ENCODE measurements at places on chromosomes 6 and 20.

- DNase-seq, result no peak
These were observed 798.3 kb downstream of the MAFB start for GRCh38 chr20:39890697-39891096.

DNA sequence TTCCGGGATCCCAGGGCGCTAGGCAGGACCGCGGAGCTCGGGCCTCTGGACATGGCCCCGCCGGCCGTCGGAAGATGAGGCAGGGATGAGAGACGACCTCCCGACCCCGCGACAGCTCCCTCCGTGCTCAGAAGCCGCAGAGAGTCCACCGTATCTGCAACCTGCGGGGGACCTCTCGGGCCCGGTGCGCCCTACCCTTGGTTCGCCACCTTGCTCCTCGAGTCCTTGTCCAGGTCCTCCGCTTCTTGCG is 301 bp downstream of the PPP1R3D start:
- no peak for DNase-seq

GRCh38 chr20:32040142-32040953 is 11.7 kb upstream of the HCK start:
- DNase-seq, result no peak

DNA sequence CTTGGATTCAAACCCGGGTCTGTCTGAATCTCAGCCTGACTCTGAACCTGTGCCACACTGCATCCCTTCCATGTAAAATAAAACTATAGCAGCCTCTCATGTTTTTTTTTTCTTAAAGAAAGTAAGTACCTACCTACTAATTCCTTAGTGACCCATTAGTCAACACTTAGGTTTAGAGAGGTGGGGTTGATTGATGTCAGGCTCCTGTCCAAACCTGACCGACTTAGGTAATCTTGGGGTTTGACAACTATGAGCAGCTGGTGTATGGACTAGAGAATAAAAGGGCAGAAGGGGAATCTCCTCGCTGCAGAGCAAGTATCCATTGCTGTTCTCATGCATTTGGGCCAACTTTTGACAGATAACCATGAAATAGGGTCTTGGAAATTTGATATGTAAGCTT is 6.5 kb downstream of the NKAIN2 start:
- no peak for DNase-seq

DNA sequence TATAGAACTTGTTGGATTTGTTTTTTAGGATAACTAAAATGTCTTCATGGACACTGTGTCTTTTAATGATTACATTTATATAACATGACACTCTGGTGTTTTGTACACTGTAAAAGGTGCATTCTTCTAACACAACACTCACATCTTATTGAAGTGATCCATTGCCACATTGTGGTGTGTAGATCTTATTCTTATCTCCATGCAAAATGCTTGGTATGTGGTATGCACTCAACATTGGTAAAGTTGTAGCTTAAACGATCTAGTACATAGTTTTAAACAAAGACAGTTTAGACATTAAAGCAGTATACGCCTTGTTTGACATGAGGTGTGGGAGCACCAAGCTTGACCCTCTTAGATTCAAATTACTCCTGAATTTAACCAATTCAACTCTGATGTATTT is 84.7 kb downstream of the SASH1 start:
- no peak for DNase-seq

- DNase-seq, result no peak
These were observed 25.1 kb downstream of the CHMP4B start for GRCh38 chr20:33836277-33836676.

GRCh38 chr6:138765896-138766655 is 7.5 kb upstream of the CCDC28A start:
- DNase-seq, result no peak

DNA sequence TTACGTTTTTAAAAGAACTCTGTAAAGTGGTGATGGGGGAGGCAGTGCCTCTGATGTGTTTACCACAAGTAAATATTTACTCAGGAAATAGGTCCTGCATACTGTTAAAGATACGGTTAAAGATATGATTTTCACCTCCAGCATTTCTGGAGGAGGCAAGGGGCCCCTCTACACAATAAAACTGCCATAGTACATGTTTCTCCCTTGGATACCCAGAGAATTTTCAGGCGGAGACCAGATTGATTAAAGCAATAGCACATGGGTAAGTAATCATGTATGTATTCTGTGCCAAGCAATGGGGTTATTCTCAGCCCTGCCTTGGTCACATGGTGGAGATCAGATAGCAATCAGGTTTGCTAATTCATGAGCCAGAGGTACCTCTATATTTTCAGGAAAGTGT is 9.6 kb downstream of the RIPOR2 start:
- DNase-seq, result no peak

DNA sequence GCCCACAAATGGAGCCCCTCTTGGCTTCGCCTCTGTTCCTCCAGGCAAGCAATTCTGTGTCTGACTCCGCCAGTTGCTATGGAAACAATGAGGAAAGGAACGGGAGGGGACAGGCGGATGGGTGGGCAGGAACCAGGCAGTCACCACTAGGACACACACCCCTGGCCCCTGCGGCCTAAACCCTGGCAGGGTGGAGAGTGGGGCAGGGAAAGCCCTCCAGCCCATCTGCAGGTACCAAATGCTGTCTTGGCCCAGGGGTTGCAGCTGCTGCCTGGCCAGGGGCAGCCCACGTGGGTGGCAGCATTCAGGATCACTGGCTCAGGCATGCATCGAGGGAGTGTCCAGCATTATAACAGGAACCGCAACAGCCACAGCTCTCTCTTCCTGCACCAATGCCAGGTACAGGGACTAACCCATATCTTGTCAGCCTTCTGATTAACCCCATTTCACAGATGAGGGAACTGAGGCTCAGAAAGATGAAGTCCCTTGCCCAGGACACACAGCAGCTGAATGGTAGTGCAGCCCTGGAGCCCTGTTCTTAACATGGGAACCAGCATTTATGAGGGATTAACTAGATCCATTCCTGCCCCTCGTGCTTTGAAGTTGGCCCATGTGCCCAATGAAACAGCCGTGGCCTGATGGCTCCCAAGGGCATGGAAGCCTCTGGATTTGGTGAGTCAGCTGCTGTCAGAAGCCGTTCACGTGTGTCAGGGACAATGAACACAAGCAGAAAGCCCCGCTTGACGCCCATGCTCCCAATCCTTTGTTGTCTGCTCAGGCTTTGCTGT is 66.3 kb downstream of the NOL4L start:
- DNase-seq, result no peak

- no peak for DNase-seq
These were observed 434.0 kb upstream of the JARID2 start for GRCh38 chr6:14811775-14812428.

- DNase-seq, result no peak
These were observed 189.4 kb upstream of the PREP start for GRCh38 chr6:105592329-105592728.

DNA sequence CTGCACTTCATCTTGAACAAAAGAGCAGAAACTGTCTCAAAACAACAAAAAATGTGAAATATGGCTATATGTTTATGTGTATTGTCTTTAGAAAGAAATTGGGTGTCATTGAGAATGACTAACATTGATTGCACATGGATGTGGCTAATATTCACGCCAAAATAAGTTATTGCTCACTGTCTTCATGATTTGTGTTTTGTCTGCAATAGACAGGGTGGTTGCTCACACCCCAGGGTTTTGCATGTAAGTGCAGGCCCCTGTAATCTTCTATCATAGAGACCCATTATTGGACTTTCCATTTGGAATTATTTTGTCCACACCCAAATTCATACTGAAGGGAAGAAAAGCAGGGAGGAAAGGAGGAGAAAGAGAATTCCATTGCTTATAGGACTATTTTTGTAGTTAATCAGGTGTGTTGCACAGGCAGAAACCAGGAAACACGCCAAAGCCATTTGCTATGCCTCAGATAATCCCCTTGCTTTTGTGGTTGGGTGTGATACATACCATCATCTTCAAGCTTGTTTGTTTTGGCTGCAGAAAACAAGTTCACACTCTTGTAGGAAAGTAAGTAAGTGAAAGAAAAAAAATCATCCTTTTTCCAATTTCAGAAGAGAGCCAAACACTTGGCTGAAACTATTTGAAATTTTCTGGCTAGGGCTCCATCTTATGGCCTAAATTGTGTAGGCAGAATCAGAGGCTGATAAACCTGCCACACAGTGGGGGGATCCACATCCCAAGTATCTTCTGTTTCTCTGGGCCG is 214.1 kb downstream of the COL12A1 start:
- DNase-seq, result no peak

- DNase-seq, result no peak
These were observed 45.1 kb downstream of the MAPK14 start for GRCh38 chr6:36072681-36073080.

DNA sequence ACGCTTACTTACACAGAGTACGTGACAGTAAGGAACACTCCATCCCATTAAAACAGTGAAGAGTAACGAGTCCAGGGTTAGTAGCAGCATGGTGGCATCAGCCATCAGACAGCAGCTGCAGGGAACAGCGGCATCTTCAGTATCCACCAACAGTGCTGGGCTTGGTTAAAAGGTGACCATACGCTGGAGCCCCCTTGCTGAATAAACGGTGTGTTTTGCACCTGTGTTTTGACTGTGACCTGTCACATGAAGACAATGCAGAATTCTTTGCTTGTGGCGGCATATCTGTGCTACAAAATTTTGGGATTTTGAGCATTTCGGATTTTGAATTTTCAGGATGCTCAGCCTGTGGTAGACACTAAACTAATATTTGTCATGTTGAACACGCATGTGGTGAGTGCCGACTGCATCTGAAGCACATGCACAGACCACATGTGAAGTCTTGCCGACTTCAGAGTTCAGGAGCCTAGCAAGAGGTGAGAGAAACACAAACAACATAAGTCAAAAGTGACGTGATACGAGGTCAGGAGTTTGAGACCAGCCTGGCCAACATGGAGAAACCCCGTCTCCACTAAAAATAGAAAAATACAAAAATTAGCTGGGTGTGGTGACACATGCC is 69.3 kb upstream of the FRMD1 start:
- no peak for DNase-seq

DNA sequence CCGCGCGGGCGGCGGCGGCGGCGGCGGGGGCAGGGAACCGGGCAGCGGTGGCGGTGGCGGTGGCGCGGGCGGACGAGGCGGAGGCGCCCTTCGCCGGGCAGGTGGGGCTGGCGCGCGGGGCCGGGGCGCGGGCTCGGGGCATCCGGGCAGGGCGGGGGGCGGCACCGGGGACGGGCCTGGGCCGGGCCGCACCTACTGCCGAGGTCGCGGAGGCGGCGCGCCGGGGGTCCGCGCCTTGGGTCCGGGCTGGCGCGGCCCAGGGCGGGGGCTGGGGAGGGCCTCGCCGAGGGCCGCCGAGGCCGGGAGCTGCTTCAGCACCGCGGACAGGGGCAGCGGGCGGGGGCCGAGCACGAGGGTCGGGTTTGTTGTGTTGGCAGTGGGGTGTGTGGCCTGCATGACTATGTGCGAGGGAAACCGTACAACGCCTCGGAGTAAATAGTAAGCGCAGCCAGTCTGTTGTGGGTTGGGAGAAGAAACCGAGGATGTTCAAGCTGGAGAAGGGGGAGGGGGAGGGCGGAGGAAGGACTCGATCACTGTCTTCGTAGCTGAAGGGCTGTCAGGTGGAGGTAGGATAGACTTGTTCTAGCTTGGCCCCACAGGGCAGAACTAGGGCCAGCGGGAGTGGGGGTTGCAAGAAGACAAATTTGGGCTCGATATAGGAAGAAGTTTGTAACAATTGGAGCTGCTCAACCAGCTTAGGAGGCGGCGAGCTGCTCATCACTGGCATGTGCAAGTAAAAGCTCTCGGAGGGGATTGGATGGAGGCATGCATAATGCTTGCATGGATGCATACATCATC is 593 bp downstream of the MMP24 start:
- DNase-seq, result no peak

- no peak for DNase-seq
These were observed 5.4 kb downstream of the NKX2-2 start for GRCh38 chr20:21508230-21509078.

- no peak for DNase-seq
These were observed 48.9 kb upstream of the BHLHE23 start for GRCh38 chr20:63055575-63056235.

DNA sequence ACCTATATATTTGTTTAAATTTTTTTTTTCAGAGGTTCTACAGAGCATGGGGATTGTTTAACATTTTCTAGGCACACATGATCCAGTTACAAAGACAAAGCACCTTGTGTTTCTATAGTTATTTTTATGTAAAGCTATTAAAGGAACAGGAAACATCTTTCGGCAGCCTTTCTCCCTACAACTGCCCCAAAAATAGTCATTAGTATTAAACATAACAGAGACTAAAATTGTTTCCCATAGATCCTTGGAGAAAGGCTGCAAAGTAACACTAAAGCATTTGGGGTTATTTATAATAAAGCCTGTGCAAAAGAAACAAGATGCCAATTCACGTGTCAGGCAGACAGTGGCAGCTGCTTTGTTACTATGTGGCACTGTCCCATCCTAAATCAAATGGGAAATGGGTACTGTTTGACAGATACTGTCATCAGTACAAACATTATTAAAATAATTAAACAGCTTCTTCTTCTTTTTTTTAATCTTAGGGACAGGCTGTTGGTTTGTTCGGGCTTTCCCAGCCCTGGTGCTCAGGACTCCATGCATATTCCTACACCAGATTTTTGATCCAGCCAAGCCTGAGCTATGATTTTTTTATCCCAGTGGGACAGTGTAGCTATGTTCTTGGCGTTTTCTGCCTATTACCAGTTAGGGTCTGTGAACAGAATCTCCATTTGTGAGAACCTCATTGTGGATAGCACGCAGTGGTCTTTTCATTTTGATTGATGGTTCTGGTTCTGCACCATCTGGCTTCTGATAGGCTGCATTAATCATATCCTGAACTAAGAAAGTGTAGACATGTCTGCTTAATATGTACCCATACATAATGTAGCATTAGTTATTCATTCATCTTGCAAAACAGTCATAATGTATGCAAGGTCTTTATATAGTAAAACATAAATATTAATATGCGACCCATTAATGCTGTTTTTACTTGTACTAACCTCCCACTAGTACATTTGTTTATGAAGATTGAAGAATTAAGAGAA is 460.4 kb upstream of the SOX4 start:
- DNase-seq, result no peak

DNA sequence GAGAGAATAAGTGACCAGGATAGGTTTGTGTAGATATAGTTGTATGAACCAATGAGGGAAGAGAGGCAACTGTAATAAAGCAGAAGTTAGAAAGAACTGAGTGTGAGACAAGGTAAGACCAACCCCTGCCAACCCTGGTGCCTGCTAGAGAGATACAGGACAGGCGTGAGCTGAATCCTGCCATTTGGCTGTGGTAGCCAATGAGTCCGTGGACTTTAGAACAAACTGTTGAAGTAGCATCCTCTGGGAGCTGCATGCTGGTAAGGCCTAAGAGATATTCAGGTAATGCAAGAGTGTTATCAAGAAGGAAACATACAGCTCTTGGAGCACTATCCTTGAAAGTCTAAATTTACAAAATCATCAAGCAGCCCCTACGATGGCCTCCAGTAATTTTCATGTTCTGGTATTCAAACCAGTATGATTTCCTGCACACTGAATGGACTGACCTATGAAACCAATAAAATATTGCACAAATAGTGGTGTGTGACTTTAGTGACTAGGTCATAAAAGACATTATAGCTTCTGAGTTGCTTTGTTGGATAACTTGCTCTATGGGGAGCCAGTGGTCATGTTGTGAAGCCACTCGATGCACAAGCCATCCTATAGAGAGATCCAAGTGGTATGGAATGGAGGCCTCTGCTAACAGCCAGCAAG is 24.0 kb downstream of the BTBD3 start:
- DNase-seq, result no peak

Measured in omental fat pad (tissue), 4 donors.